ENCODE measurements at places on chromosomes 2 and 18.

DNA sequence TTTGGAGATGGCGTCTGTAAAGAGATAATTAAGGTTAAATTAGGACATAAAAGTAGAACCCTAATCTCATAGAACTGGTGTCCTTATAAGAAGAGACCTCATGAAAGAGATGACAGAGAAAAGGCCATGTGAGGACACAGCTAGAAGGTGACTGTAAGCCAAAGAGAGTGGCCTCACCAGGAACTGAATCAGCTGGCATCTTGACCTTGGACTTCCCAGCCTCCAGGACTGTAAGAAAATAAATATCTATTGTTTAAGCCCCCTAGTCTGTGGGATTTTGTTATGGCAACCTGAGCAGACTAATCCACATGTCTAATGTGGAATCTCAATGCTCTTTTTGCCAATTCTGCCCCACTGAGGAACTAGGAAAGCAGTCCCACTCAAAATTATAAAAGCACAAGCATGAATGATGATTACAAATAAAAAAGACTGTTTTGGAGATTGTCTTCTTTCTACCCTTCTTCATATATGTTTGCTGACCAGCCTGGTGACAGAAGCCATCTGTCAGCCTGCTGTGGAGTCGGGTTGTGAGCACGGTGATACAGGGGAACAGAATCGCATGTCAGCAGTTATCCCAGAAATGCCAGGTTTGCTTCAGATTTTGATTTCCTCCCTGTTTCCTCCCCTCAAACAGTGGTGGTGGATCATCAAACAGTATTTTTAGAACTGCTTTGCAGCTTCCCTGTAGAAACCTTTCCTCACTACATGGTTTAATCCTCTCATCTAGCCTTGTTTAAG, 54.2 kb downstream of the INPP4A start:
- no peak for DNase-seq

GRCh38 chr2:5285872-5286769, 406.1 kb upstream of the SOX11 start:
- peak; percentile 37 for DNase-seq

DNA sequence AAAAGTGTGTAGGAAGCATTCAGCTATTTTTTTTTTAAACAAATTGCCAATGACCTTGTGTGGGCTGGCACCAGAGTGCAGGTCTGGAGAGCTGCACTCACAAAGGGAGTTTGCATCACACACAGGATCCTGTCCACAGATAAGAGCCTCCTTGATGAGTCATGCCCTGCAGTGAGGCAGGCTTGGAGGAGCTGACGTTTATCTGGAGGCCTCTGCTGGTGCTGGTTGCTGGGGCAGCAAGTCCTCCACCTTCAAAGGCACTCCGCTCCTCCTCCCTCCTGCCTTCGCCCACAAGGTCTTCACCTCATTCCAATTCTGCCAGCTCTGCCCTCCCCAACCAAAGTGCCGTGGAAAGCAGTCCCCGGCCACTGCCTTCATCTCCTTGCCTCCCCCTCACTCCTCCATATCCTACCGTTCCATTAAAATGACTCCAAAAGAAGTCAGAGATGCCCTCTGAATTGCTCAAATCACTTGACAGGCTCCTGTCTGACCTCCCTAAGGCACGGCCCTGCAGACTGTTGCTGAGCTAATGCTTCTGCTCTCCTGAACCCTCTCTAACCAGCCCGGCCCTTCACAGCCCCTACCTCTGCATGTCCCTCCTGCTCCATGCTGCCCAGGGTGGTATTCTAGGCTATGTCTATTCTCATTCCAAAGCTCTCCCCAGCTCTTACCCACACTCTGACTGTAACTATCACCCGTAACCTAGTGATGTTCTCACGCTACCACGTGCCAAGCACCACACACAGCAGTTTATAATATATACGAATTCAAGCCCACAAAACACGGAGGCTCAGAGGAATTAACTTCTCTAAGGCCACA, 30.9 kb downstream of the LONRF2 start:
- DNase-seq: peak; percentile 26

DNA sequence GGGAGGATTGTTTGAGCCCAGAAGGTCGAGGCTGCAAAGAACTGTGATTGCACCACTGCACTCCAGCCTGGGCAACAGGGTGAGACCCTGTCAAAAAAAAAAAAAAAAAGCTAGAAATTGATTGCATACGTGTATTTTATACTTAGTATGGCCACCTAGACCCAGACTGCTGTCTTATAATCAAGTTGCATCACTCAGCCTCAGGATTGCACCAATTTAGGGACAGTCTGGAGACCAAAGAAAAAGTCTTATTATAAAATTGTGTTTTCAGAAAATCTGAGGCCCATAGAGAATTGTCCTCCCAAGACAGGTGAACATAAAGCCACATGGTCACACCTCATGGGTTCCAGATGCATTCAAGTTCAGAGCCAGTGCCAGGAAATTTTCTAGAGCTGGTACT, 17.1 kb upstream of the PLEKHM3 start:
- DNase-seq: no peak

- no peak for DNase-seq
Measured at GRCh38 chr2:147049957-147050356, 794.9 kb upstream of the ACVR2A start.

- DNase-seq: no peak
Measured at GRCh38 chr2:208182835-208183234, 7.0 kb downstream of the C2orf80 start.

GRCh38 chr2:37243435-37243834, 12.0 kb downstream of the NDUFAF7 start:
- DNase-seq: no peak

- no peak for DNase-seq
Measured at GRCh38 chr18:79107886-79108285, 38.7 kb downstream of the ATP9B start.

- no peak for DNase-seq
Measured at GRCh38 chr2:181837563-181837962, 54.0 kb upstream of the ITPRID2 start.

DNA sequence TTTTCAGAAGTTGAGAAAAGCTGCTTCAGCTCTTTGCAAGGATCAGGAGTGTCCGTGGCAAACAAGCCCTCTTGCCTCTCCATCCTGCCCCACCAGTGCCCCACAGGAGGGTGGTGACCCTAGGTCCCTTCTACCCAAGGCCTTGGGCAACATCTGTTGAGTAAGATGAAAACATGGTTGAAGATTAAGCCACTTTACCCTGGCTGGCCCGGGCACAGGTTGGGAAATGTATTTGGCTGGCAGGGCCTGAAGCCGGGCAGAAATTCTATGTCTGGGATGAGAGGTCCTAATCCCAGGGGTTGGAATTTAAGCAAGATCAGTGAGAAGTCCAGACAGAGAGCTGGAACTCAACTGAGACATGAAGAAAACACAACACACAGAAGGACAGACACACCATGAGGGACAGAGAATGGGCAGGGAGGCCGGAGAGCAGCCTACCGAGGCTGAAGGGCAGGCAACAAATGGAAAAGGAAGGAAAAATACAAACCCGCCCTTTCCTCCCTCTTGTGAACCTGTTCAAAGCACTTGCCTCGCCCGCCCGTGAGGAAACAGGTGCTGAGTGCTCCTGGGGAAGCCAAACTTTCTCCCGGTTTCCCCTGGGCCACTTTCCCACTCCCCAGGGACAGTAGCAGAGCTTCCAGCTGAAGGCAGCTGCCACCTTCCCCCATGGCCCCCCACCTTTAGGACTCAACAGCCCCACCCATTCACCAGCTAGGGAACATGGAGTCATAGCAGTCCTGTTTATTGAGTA, 86.1 kb downstream of the TNS1 start:
- DNase-seq: no peak

- no peak for DNase-seq
Measured at GRCh38 chr18:51028201-51028805, 1.7 kb upstream of the SMAD4 start.

DNA sequence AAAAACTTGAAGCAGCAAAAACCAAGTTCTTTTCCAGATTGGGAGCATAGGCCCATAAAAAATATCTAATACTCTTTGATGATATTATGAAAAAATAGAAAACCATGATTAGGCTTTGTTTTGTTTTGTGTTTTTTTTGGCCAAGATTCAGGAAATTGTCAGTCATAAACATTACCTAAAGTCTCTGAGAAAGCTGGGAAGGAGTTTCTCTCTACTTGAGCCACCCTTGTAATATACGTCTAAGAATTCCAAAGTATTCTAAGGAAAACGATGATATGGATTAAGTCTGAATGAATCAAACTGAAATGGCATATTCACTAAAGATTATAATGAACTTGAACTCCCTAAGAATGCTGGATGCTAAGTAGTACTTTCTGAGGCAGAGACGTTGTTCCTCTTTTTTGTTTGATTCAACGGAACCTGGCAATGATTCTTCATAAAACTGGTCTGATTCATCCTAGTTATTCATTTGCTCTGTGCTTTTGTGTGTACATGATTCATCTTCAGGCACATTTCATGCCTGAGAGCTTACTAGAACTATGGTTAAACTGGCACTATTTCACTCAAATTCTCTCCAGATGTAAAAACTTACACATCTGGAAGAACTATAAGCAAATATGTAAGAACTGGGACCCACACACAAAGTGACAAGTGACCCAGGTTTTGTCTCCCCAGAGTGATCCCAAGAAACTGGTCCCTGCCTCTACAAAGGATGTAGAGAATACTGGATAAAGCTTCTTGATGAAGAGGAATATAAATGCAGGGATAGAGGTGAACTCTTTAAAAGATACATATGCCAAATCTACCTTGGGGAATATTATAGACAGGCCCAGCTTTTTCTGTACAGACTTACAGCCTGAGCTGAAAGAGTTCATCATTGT, 159.7 kb downstream of the DOCK10 start:
- DNase-seq: no peak

GRCh38 chr18:56168049-56168781, 470.2 kb downstream of the TXNL1 start:
- no peak for DNase-seq

DNA sequence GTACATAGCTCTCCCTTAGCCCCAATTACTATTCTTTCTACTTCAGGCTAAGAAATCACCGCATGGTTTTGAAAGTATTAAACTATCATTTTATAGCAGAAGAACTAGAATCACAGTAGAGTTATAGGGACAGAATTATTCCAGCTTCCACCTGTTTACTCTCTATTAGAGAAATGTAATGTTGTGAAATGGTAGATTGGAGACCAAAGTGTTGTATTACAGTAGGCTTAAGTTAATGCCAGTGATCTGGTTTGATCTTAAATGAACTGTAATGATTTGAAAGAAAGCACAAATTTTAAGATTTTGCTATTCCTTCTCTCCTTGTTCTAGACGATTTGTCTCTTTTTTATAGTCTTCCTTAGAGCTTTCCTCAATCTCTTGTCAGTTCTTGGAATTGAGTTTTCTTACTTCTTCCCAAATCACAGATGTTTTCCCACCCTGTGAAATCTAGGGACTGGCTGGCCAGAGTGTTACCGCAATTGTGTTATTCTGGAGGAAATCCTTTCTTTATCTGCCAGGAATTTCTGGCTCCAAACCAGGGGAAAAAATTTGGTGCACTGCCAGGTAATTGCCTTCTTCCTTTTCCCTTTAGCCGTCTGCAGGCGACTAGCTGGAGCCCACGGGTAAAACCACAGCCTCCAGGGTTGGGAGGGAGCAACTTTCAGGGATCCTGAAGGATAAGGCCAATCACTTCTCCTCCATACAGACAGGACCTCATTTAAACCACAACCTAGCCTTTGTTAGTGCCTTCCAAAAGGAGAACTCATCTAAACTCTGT, 51.7 kb downstream of the NOP58 start:
- DNase-seq: no peak

DNA sequence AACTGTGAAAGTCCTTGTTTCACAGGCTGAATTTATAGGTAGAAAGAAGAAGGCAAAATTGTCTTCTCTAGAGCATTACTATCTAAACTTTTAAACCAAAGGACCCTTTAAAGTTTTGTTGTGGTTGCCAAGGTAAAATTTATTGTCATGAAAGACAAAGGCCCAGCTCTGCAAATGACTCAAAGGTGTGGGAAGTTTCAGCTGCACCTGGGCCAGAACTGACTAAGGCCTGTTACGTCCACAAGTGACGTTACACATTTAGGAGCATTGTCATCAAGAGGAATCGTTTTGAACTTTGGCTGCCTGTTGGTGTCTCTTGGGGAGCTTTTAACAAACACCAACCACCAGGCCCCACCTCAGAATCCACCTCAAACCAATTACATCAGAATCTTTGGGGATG, 8.1 kb upstream of the DSC3 start:
- no peak for DNase-seq

DNA sequence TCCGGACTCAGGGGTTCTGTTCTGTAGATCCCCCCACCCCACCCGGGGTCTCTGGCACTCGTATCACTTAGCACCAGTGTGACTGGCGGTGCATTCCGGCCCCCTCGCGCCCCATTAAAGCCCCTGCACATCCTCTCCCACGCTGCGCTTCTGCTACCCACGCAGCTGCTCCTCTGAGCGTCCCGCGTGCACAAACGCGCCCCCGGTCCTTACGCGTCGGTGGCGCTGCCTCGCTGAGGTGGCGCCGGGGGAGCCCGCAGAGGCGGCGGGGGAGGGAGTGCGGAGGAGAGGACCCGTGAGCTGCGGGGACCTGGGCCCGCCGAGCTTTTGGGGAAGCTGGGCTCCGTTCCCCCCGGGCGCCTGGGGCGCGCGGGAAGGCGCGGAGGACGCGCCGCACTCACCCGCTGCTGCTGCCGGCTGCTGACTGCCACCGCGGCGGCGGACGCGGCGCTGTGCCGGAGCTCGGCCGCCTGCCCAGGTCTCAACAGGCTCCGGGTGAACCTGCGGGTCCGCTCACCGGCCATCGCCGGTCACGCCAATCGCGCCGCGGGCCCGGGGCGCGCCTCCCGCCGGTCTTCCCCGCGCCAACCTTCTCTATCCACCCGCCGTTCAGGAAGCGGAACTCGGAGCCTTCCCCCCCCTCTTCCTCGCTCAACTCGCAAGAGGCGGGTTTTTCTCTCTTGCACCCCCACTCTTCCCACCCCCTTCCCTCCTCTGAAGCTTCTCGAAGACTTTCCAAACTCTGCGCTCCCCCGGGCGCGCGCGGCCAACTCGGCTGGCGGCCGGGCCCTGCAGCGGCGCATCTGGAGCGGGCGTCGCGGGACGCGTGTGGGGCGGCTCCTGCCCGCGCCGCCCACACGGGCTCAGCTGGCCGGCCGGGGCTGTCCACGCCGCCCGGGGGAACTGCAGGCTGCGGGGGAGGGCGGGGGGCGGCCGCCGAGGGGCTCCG, at the start of gene DOCK10:
DOCK10 (minus strand) TSS at position 618 of the 949 bp plus-strand sequence; CDS start at position 524, 94 bp downstream.
- DNase-seq: no peak

DNA sequence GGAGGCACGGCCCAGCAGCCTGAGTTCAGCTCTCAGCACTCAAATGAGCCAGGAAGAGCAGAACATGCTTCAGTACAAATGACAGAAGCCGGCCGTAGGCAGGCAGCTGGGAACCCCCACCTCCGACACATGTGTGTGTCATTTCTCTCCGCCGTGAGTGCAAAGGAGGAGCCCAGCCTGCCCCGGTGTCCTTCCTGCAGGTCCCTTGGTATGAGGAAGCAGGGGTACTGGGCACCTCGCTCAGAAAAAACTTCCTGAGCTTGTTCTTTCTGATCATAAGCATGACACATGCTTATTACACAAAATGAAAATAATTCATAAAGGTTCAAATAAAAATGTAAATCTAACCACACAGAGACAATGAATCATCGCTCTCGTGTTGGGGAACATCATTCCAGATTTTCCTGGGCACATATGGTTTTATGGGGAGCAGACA, 35.3 kb downstream of the KCNF1 start:
- no peak for DNase-seq

All from NCI-H1417 (cell line).